ENCODE measurements at places on chromosomes 2 and 18.

DNA sequence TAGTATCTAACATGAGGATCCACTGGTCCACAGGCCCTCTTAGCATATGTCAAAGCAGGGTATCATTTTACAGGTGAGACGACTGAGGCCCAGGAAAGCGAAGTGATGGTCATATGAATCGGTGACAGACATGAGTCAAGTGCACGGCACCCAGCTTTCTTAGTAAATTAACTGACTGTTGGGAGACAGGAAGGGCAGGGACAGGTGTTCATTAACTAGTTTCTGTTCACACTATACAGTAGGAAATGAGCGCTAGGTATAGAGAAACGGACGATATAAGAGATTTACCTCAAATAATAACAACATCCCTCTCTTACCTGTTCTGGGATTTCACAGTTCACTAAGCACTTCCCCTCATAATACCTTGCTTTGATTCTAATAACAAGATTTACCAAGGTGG is 1.7 kb upstream of the SMARCAL1 start:
- DNase-seq = no peak

DNA sequence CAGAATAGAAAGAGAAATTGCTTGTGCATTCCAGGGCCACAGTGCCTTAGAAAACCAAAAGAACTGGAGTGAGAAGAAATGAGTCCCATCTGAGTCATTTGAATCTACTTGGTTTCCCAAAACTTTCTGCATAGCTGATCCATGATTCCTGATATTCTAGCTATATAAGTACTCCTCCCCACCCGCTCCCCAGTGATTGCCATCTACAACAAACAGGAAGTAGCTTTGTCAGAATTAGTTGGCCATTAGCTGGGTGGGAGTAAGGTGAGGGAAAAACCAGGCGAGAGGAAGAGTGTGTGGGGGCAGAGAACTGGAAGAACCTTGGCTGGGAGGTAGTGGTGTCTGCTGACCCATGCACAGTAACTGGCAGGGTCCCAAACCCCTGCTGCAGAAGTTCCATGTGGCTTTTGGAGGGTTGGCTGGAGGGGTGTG is 122.1 kb downstream of the ACAA2 start:
- DNase-seq = no peak

DNA sequence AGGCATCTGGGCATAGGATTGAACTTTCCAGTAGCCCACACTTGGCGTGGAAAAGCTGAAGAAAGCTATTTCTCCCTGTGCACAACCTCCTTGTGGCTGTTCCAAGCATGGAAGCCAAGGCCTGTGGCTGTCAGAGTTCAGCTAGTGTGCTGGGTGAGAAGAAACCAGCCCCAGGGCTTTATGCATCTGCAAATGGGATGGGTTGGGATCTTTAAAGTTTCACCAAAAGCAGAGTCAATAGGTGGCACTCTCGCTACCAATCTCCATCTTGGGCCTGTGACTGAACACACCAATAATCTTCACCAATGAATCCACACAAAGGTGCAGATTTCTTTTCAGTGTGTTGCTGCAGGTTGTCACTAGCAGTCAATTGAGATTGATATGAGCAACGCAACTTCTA is 542.8 kb downstream of the NRXN1 start:
- no peak for DNase-seq

GRCh38 chr2:71884303-71885042 is 263.2 kb downstream of the CYP26B1 start:
- peak; percentile 60 for DNase-seq

GRCh38 chr18:8051453-8051852 is 484.3 kb downstream of the PTPRM start:
- no peak for DNase-seq

- DNase-seq = peak; percentile 80
Observed at GRCh38 chr2:1156531-1156930, 205.9 kb downstream of the SNTG2 start.

DNA sequence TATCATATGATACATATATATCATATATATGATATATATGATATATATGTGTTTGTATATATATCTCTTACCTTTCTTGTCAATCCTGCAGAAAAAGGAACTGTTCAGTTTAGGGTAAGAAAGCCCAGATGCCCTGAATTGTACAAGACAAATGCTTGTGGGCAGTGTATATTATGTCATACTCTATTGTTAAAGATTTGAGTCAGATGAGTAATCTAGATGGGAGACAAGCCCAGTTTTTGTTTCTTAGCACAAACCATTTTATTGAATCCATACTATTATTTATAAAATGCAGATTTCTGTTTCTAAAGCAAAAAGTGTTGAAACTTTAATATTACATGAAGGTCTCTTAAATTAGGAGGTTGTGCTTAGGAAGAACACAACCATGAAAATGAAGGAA is 90.6 kb downstream of the VRK2 start:
- no peak for DNase-seq

- DNase-seq = no peak
Observed at GRCh38 chr2:76642129-76642528, 880.0 kb downstream of the LRRTM4 start.

GRCh38 chr2:64017811-64018700 is 1.2 kb downstream of the VPS54 start:
- DNase-seq = no peak

- no peak for DNase-seq
Observed at GRCh38 chr2:239167011-239167673, 233.7 kb downstream of the HDAC4 start.

DNA sequence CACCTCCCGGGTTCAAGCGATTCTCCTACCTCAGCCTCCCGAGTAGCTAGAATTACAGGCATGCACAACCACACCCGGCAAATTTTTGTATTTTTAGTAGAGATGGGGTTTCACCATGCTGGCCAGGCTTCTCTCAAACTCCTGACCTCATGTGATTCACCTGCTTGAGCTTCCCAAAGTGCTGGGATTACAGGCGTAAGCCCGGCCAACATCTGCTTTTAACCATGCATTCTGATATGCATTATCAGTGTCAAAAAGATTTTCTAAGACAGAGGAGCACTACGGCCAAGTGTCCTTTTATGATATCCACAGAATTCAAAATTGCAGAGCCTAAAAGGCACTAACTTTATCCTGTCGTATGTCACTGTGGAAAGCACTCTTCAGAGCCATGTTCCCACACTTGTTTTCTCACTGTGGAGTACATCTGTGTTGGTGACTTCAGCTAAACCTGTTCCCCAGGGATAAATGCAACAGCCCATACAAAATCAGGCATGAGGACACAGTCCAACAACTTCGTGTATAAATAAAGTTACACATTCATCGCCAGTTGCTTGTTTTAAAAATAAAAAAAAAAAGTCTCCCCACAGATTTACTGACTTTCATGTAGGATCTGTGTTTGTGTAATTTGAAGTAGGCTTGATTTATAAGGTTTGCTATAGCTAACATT is 56.4 kb downstream of the STK25 start:
- no peak for DNase-seq

All from esophagus muscularis mucosa (tissue), 4 donors.